ENCODE measurements at places on chromosomes 3 and 15.

DNA sequence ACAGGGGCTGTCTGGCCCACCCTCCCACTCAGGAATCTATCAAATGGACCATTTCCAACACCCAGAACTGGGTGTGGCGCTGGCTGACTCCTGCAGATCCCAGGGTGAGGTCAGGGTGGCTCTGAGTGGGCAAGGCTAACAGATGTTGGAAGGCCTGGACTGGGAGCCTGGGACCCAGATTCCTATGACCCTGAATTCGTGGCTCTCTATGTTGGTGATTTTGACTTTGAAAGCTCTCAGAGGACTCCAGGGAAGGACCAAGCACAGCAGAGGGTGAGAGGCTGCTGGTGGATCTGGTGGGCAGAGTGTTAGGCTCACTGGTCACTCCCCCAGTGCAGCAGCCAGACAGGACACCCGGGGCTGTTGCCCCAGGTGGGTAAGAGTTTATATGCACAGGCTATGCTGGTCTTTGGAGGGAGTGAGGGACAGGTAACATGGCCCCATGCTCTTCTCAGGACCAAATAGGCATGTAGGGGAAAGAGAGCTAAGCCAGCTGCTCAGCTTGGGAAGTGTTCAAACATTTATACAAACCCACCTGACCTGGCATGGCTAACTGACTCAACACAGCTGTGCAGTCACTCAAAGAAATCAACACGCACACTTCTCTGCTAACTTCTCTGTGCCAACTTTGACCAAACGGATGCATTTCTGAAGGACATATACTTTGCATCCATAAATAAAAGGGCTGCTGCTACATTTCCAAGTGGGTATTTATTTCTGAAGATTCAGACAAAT lies 62.6 kb upstream of the RAB6B start:
- no peak for DNase-seq

DNA sequence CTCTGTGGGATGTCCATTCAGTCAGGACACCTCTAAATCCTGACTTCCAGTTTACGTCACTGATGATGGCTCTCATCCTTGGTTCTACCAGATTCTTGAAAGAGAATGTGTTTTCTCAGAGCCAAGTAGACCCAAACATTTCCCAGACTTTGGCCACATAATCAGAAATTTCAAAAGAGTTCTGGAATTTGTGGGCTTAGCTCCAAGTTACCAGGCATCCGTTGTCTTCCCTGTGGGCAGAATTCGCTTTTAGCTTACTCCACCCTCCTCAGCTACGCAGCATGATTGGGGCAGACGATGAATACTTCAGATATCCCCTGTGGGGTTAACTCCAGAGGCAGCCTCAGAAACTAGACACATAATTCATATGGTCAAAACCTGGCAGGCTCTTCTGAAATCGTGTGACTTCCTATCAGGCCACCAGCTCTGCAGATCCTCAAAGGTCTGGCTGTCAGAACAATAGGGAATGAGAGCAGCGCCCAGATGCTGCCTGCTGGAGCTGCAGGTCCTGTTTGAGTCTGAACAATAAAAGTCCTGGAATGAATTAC lies 30.6 kb downstream of the CRTC3 start:
- DNase-seq = no peak

GRCh38 chr15:23797747-23798446 lies 110.8 kb upstream of the NDN start:
- DNase-seq = no peak

DNA sequence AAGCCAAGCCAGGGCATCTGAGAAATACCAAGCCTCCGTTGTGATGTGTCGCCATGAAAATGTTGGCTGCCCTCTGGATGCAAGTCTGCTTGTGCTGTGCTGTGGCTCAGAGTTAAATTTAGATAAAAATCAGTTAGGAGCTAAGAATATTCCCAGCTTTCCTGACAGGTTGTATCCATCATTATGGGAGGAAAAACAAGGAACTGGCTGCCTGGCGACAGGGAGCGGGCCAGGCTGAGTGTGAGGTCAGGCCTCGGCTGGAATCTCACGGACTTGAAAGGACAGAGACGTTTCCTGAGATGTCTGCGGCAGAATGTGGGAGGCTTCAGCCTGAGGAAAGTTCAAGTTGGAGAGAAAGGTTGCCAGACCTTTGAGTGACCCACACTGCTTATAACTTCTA lies 213.8 kb downstream of the THSD4 start:
- DNase-seq = no peak

- no peak for DNase-seq
Observed at GRCh38 chr3:72441284-72441994, 406.8 kb downstream of the SHQ1 start.

DNA sequence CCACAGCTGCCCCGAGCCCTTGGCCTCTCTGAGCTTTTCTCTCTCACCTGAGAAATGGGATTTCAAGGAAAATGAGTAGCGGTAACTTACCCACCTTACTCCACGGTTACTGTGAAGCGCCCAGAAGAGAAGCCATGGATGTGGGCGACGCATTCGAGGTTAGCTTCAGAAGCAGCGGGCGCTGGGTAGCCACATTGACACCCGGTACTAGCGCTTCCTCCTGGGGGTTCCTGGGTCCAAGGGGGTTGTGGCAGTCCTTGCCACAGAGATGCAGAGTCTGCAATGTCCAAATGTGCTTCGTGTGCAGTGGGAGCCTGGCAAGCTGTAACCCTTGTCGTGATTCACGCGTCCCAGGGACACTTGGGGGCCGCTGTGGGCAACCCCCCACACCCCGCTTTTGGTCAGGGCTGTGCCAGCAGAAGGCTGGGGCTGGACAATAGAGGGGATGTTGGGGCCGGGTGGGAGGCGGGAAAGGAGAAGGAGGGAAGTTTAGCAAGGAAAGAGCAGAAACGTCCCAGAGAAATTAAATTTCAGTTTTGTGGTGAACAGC lies 41.4 kb upstream of the FURIN start:
- no peak for DNase-seq

- DNase-seq = no peak
Observed at GRCh38 chr3:64856106-64856505, 168.3 kb upstream of the ADAMTS9 start.

- DNase-seq = no peak
Observed at GRCh38 chr3:120275618-120276017, 9.4 kb downstream of the GPR156 start.

DNA sequence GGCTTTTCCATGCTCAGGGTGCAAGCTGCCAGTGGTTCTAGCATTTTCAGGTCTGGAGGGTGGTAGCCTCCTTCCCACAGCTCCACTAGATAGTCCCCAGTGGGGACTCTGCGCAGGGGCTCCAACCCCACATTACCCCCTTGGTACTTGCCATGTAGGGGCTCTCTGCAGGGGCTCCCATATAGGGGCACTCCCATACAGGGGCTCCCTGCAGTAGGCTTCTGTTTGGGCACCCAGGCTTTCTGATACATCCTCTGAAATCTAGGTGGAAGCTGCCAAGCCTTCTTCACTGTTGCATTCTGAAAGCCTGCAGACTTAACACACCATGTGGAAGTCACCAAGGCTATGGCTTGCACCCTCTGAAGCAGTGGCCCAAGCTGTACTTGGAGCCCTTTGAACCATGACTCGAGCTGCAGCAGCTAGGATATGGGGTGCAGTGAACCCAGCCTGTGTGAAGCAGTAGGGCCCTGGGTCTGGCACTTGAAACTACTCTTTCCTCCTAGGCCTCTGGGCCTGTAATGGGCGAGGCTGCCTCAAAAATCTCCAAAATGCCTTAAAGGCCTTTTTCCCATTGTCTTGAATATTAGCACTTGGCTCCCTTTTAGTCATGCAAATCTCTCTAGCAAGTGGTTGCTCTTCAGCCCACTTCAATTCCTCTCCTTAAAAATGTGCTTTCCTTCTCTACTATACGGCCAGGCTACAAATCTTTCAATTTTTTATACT lies 96.4 kb downstream of the TPRA1 start:
- no peak for DNase-seq

DNA sequence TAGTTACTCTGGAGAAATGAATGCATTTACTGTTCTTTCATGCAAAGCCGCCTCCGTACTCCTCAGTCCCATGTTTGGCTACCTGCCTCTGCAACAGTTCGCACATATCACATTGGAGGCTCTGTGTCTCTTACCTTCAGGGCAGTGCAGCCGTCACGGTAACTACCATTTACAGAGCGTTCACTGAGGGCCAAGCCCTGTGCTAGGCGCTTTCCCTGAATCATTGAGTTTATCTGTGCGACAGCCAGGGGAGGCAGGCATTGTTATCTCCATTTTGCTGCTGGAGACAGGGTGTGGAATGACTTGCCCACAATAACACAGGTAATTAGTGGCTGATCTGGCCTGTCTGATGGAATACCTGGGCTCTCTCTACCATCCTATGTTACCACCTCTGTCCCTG lies 115.0 kb downstream of the THSD4 start:
- no peak for DNase-seq

DNA sequence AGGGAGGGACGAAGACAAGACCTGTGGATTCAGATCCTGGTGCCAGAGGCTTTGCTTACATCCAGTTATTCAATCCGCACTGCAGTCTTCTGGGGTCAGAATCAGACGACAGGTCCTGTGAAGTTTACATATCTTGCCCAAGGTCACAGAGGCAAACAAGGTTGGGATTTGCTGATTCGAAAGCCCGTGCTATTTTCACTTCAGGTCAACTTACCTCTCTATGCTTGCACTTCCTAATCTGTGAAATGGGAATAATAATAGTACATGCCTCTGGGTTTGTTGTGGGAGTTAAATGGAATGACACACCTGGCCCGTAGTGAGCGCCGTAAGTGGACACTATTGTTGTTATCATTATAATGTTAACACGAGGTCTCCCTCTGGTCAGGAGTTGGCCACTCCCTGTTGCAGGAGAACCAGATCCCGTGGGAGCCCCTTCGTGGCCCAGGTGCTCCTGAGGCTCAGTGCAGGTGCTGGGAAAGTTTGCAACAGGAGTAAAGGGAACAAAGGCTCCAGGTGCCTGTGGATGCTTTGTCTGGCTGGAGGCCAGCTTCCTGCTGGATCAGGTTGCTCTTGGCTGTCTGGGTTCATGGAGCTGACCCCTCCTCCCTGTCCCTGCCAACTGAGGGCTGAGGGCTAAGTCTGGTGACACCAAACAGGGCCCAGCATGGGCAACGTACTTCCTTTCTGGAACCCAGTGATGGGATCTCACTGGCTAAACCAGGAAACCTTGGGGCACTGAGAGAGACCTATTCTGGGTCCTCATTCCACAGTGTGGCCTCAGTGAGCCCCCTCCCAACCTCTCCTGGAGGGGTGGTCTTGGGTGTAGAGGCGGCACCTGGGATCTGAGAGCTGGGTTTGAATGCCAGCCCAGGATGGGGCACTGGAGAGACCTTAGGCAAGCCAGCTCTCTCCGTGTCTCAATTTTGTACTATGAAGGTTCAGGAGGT lies 40.1 kb upstream of the SEMA4B start:
- DNase-seq = peak; percentile 17
